ELR (cell line): ENCODE measurements at places on chromosomes 12 and 14.

DNA sequence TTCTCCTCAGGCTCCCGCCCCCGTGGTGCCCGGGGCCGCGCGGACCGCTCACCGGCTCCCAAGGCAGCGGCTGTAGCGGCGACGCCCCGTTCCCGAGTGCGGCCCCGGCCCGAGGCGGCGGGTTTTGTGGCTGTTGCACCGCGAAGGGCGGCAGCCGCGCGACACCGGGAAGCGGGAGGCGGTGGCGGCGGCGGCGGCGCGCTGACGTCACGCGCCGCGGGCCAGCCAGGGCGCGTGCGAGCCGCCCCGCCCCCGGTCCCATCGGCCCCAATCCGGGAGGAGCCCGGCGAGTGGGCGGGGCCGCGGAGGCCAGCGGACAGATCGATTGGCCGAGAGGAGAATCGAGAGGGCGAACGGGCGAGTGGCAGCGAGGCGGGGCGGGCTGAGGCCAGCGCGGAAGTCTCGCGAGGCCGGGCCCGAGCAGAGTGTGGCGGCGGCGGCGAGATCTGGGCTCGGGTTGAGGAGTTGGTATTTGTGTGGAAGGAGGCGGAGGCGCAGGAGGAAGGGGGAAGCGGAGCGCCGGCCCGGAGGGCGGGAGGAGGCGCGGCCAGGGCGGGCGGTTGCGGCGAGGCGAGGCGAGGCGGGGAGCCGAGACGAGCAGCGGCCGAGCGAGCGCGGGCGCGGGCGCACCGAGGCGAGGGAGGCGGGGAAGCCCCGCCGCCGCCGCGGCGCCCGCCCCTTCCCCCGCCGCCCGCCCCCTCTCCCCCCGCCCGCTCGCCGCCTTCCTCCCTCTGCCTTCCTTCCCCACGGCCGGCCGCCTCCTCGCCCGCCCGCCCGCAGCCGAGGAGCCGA lies at the start of gene YY1:
YY1 (plus strand) TSS at position 726 of the 792 bp plus-strand sequence. CDS start 101 bp downstream, outside the sequence.
- DNase-seq: peak; percentile 99

DNA sequence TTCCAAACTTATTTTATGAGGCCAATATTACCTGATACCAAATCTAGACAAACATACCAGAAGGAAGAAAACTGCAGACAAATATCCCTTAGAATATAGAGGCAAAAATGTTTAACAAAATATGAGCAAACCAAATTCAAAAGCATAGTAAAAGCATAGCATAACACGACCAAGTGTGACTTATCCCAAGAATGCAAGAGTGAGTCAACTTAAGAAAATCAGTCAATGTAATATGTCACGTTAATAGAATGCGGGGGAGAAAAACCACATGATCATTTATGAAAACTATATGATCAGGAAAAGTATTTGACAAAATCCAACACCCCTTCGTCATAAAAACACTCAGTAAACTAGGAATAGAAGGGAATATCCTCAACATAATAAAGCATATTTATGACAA lies 217.3 kb downstream of the ADGRD1 start:
- no peak for DNase-seq

DNA sequence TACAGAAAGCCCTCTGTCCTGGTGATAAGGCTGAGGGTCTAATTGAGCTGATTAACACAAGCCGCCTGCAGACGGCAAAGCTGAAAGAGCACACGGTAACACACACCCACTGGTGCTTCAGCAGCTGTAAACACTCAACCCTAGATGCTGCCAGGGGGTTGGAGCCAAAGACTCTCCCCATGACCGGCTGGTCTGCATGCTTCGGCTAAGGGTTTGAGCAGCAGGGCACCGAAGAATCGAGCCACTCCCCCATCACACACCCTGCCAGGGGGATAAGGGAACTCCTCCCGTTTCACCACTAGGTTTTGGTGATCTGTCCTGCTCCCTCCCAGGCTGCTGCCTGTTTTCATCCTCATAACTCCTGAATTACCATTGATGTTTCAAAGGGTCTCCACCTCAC lies 141.0 kb upstream of the OVCH1 start:
- no peak for DNase-seq

GRCh38 chr14:64478634-64479250 lies 13.4 kb downstream of the AKAP5 start:
- DNase-seq: peak; percentile 45

- peak; percentile 57 for DNase-seq
Observed at GRCh38 chr12:50166799-50167048, 445 bp downstream of the CERS5 start.

GRCh38 chr12:47721431-47721973 lies 3.8 kb downstream of the ENDOU start:
- DNase-seq: no peak

- peak; percentile 20 for DNase-seq
Observed at GRCh38 chr12:93622485-93622884, 50.0 kb downstream of the SOCS2 start.

GRCh38 chr12:79547735-79548609 lies 142.8 kb downstream of the PAWR start:
- peak; percentile 85 for DNase-seq

DNA sequence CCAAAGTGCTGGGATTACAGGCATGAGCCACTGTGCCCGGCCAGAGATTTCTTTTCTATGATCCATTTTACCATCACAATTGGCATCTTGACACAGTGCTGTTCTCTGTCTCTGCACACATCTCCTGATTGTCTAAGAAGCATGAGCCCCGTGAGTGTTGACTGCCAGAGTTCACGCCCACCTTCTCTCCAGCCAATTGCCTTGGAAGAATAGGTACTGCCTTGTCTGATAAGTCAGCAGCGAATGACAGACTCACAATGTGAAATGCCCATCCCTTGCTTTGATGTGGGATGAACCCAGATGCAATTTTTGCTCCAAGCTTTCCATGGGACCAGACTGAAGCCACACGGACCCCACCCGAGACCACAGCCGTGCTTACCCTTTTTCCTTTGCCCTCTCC lies 19.3 kb downstream of the EIF5 start:
- no peak for DNase-seq

DNA sequence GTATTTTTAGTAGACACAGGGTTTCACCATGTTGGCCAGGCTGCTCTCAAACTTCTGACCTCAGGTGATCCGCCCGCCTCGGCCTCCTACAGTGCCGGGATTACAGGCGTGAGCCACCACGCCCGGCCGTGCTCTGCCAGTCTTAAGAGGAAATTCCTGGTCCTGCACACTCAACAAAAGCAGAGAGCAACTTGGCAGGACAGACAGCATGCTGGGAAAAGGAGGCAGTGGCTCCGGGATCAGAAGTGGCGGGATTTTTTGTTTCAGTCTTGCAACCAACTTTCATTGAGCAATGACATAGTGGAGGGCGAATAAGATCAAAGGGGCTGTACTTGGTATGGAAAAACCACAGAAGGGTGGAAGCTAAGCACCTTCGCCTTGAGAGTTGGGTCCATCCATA lies 2.1 kb downstream of the CKAP4 start:
- peak; percentile 82 for DNase-seq

DNA sequence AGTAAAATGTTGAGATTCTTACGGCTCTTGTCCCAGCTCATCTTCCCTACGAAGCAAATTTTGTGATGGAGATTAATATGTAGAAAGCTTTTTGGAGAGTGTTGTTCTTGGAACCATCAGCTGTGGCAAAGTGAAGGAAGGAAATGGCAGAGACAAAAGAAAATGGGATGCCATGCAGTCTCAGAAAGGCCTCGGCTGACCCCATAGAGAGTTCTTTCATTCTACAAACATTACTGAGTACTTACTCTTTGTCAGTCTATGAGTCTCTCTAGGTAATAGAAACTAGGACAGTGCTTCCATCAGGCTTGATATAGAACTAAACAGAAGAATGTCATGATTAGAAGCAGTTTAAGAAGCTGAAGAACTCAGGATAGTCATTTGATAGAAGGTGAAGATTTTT lies 134.1 kb downstream of the PLEKHA5 start:
- DNase-seq: no peak

- DNase-seq: no peak
Observed at GRCh38 chr12:123474485-123475245, 16.7 kb downstream of the SNRNP35 start.

DNA sequence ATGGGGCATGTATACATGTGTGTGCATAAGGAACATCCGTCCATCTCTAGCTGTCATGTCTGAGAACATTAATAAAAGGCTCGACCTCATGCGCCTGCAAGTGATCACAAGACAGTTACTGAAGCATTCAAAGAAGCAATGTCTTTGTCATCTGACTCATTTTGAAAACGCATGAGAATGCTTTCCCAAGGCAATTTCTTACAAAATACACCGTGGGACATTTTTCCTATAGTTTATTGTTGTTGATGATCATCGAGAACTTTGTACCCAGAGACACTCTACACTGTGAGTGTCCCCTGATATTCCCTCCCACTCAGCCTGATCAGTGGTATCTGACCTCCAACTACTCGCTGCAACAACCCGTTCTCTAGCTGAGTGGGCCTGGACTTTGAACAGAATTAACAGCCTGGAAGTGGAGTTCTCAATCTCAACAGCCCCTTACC lies 68.1 kb downstream of the ETV6 start:
- peak; percentile 74 for DNase-seq

- DNase-seq: peak; percentile 28
Observed at GRCh38 chr12:90037740-90038139, 329.1 kb upstream of the ATP2B1 start.

GRCh38 chr12:122135437-122136031 lies 38.5 kb downstream of the IL31 start:
- DNase-seq: no peak

DNA sequence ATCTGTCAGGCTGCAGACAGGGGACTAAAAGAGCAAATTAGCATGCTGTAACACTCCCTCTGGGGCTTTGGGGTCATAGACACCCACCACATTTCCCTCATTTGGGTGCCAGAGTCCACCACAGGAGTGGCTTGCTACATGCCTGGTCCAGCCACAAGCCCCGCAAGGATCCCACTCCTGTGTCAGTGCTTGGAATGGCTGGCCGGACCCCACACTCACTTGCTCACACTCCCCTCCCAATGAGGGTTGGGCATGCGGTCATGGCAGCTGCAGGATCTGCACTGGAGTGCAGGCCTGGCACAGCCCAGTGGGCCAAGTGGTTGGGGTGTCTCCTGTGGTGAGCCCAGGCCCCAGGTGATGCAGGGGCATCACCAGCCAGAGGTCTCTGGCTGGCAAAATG lies 59.9 kb downstream of the TSPAN19 start:
- DNase-seq: no peak

DNA sequence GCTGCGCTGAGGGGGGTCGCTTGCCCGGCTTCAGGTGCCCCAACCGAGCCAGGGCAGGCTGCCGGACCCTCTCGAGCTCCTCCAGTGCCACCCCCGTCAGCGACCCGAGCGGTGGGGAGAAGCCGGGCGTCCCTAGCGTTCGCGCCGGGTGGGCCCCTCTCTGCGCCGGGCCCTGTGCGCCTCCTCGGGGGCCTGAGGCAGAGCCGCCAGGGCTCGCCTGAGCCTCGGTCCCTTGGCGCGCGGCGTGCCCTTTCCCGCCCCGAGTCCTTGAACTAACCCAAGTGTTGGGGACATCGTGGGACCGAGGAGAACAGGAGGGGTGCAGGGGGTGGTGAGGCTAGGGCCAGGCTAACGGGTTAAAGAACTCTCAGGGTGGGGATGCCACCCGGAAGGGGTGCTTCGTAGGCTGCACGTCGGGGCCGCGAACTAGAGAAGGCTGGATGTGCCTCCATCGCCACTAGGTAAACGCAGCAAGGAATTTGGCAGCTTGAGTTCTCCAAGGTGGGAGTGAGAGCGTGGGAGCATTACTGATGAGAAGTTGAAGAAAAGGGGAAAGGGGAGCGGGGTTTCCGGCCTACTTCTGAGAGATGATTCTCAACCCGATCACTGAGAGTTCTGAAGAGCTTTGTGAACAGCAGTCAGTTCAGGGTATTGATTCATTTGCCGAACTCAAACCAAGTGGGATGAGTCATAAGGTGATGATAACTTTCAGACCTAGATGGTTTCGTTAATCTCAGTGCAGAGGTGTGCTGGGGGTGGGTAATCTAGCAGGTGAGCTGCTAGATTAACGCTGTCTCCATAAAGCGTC lies 618 bp downstream of the RNF34 start:
- DNase-seq: peak; percentile 80

- no peak for DNase-seq
Observed at GRCh38 chr14:97948841-97949240, 1151.7 kb downstream of the VRK1 start.

- DNase-seq: no peak
Observed at GRCh38 chr14:82345184-82345583, 811.5 kb upstream of the SEL1L start.

GRCh38 chr14:52395728-52396127 lies 81.6 kb downstream of the PTGER2 start:
- no peak for DNase-seq

DNA sequence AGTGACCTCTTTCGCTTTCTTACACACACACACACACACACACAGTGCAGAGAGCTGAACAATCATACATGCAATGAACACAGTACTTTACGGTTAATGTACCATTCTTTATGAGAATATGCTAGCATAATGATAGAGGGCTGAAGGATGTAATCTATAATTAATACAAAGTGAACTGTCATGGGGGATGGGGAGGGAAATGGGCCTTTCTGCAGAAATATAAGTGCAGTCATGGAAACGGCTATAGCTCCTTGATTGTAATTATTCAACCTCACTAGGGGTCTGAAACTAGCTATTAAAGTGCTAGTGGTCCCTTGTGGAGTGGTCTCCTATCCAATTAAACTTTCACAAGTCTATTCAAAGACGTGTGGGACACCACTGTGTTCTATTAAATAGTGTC lies 443.2 kb upstream of the FOXG1 start:
- DNase-seq: no peak

- no peak for DNase-seq
Observed at GRCh38 chr12:15453613-15454012, 131.3 kb downstream of the PTPRO start.

DNA sequence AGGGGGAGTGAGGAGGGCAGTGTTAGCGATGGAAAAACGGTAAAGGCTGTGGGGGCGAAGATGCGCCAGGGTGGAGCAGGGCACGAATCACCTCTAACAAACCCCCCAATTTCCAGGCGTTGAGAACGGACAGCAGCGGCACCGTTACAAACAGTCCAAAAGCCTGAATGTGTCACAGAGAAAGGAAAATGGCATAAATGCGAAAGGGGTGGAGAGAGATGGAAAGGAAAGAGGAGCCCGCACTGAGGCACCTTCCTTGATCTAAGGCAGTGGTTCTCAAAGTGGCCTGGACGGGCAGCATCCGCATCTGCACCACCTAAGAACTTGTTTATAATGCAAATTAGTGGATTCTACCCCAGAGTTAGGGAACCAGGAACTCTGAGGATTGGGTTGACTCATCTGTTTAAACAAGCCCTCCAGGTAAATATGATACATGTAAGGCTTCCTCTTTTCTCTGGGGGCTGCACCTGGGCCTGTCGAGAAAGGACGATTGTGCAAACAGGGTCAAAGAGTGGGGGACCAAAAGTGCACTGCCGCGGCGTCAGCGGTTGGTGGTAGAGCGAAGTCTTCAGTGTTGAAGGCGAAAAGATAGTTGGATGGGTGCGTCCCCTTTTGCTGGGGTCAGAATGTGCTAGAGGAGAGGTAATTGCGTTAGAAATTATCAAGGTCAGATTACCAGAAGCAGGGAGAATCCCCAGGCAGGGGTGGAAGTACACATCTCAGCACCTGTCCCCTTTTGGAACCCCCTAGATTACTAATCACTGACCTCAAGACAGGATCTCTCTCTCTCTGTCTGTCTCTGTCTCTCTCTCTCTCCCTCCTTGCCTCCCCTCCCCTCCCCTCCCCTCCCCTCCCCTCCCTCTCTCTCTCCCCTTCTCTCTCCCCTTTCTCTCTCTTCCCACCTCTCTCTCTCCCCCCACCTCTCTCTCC lies 1.3 kb upstream of the KCNH5 start:
- DNase-seq: no peak
